ENCODE measurements at places on chromosomes 7 and 10.

DNA sequence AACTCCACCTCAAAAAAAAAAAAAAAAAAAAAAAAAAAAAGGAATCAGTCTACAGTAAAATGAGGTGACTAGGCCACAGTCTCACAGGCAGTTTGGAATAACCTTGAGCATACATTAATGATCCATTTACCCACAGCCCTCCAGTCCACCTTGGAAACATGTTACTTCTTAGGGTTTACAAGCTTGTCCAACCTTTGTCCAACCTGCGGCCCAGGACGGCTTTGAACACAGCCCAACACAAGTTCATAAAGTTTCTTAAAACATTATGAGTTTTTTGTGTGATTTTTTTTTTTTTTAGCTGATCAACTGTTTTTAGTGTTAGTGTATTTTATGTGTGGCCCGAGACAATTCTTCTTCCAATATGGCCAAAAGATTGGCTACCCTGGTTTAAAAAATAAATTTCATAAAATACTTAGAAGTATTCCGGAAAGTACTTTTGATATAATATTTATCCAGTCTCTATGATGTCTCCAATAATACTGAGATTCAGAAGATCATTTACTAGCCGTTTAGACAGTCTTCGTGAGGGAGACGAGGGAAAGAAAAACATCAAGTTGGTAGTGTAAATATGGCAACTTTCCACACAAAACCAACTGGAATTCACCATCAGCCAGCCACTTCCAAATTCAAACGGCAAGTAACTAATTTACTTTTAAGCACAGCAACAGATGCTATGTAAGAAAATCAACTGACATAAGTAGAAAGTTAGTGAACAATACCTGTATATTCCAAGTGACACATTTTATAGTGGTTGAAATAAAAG lies 9.9 kb downstream of the BAZ1B start:
- no peak for DNase-seq

DNA sequence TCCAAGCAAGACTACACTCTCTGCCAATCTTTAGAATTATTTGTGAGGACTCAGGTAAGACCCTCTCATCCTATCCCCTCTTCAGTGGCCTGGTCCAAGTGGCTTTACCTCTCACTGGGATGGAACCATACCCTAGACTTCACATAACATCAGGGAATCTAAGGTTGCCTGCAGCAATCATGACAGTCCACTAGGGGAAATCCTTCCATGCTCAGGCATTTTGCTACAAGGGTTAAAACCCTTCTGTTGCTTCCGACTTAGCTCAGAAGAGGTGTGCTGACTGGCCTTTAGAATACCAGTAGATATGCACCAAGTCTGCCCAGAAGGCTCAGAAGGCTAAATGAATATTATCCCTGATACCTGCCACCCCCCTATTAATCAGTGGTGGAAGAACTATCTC lies 24.9 kb upstream of the NPS start:
- no peak for DNase-seq

- DNase-seq = no peak
Observed at GRCh38 chr10:129847741-129848483, 116.2 kb downstream of the EBF3 start.

- DNase-seq = no peak
Observed at GRCh38 chr10:75019370-75019769, 92.1 kb upstream of the SAMD8 start.

GRCh38 chr10:77583527-77583926 lies 54.1 kb downstream of the KCNMA1 start:
- no peak for DNase-seq

- DNase-seq = no peak
Observed at GRCh38 chr10:30577048-30577447, 52.5 kb downstream of the LYZL2 start.

GRCh38 chr7:129990403-129991192 lies 37.8 kb upstream of the UBE2H start:
- DNase-seq = no peak

GRCh38 chr7:122885583-122886356 lies 490 bp downstream of the CADPS2 start:
- DNase-seq = no peak

- no peak for DNase-seq
Observed at GRCh38 chr7:66263936-66264335, 58.8 kb downstream of the TPST1 start.

- no peak for DNase-seq
Observed at GRCh38 chr10:5910323-5911100, 20.5 kb downstream of the FBH1 start.

- no peak for DNase-seq
Observed at GRCh38 chr7:84248843-84249242, 54.3 kb upstream of the SEMA3A start.

DNA sequence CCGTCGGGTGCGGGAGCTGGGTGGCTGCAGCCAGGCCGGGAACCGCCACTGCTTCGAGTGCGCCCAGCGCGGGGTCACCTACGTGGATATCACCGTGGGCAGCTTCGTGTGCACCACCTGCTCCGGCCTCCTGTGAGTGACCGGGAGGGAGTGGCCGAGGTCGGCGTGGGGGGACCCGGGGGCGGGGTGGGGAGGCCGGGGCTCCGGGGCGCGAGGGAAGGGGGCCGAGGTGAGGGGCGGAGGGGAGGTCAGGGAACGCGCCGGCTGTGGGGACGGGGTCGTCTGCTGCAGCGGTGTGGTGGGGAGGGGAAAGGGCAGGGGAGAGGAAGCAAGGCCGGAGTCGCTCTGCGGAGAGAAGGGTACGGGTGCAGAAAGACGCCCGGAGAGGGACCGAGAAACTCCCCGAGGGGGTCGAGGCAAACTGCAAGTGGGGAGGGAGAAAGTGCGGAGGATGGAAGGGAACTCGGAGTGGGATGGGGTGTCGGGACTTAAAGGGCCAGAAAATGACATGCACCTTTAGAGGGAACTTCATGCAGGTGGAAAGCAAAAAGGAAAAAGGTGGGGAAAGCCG lies 518 bp downstream of the AGFG2 start:
- no peak for DNase-seq

DNA sequence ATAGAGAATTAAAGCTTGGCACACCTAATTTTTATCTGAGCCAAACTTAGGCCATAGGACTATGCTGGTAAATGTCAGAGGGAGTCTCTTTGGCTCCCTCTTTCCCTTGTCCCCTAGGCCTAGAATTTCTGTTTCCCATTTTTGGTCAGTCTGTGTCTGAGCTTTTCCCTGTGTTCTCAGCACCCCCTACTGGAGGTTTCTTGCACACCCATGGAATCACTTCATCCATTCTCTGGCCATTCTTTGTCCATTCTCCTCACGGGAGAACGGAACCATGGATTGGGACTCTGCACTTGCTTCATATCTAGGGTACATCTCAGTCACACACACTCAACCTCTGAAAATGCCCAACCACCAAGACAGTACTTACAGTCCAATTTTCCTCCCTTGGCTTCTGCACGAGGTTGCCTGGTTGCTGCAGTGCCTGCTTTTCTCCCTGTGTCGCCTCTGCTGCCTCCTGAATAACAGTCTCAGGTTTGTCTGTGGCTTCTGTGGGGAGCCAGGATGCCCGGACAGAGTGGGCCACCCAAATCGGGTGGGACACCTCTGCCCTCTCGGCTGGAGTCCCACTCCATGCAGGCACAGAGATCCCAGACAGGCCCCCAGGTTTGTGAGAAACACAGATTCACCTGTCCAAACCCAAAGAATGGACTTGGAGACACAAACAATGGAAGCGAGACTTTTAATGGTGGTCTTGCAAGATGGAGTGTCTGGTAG lies 35.1 kb upstream of the DNAH11 start:
- DNase-seq = peak; percentile 32

DNA sequence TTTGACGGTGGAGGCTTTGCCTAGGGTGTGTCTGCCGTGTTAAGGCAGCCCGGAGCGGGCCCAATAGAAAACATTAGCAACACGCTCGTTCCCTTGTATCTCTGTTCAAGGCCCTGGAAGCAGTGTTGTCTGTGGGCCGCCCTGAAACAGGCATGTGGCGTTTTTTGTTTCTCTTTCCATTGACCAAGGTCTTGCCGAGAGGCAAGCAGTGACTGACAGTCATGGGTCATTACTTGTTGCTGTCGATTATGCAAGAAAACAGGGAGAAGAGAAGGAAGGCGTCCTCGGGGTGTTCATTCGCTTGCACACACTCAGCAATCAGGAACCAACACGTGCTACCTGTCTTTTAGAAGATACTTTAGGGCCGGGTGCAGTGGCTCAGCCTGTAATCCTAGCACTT lies 92.5 kb downstream of the EZH2 start:
- no peak for DNase-seq

Measured in stimulated activated CD4-positive, alpha-beta T cell treated with anti-CD3 and anti-CD28 coated beads, Interleukin-4, amount 100 ng/mL, for 48 hours (primary cell).